RKO (cell line): ENCODE measurements at places on chromosomes 3 and 15.
A peak's percentile ranks its signal among the peaks of the same experiment; 100 is the strongest.

DNA sequence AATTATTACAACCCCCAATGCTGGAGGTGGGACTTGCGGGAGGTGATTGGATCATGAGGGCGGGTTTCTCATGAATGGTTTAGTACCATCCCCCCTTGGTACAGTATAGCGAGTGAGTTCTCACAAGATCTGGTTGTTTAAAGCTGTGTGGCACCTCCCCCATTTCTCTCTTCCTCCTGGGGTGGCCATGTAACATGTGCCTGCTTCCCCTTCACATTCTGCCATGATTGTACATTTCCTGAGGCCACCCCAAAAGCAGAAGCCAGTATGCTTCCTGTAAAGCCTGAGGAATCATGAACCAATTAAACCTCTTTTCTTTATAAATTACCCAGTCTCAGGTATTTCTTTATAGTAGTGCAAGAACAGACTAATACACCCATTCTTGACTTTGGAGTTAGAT is 20.3 kb upstream of the PROK2 start:
- DNase-seq, result no peak

DNA sequence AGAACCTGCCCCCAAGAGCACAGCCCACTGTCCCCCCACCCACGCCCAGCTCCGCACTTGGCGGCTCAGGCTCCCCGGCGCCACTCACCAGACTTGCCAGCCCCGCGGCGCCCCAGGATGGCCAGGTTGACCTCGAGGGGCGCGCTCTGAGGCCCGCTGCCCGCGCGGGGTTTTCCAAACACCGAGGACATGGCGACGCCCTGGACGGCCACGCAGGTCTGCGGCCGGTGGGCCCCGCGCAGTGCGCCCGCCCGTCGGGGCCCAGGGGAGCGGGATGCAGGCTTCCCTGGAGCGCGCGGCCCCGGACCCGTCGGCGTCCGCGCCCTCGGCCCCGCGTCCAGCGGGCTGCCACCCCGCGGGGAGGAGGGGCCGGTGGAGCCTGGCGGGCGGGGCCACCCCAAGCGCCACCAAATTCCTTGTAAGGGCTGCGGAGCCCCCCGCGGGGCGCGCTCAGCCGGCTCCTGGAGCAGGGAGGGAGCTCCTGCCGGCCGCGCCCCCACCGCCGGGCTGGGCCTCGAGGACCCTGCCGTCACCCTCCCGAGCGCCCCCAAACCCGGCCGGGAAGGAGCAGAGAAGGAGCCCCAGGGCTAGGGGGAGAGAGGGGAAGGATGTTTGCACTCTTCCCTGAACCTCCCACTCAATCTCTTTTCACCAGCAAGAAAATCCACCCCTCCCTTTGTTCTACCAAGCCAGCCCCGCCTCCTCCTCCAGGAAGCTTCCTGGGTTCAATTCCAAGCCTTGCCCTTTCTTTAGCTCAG is at the start of gene RASL12:
Gene RASL12, minus strand, starts transcription at position 347 of the 758 bp plus-strand sequence. Its CDS starts 156 bp downstream, at position 191.
- no peak for DNase-seq

- DNase-seq, result no peak
Observed at GRCh38 chr3:124766113-124767095, 36.2 kb downstream of the UMPS start.

DNA sequence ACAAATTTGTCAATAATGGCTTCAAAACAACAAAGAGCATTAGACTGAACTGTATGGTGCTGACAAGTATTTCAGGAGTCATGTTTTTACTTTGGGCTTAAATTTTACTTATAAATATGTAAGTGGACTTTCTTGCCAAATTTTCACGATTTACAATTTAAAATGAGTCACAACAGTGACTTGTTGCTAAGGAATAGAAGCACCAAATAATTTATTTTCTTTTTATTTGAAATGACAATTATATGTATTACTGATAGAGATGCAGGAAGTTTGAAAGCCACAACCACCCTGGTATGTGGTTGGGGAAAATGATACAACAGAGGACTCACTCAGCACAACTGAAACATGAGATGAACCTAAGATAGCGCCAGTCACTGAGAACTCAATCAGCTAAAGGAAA is 90.3 kb downstream of the FMN1 start:
- no peak for DNase-seq

- DNase-seq, result no peak
Observed at GRCh38 chr15:76313731-76314130, 2.5 kb upstream of the ETFA start.

GRCh38 chr15:72009222-72009621 is 108.7 kb downstream of the MYO9A start:
- no peak for DNase-seq

DNA sequence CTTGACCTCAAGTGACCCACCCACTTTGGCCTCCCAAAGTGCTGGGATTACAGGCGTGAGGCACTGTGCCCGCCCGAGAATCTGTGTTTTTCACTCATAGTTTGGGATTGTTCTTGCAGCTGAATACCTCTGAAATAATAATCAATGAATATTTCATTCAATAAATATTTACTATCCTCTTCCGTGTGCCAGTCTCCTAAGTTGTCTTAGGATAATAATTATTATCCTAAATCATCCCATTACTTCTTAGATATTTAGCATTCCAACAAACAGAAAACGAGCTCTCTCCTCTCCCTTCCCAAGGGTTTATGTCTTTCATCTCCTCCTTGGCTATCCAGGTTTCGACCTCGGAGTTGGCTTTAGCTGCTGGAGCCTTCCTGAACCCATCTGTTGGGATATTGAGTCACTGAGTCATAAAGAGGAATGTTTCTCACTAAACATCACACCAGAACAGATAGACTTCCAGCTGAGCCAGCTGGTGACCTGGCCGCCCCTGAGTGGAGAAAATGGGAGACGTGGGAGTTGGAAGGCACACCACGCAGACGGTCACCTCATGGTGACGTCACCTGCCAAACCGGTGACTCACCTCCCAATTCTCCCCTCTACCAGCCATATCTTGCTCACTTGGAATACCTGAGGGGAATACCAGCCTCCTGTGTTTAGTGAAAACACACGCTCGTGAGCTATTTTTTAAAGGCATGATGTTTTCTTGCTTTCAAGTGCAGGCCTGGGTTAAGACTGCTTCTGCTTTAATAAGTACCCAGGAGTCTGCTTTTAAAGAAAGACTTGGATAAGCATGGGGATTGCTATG is 43.9 kb downstream of the BHLHE40 start:
- DNase-seq, result peak; percentile 99

DNA sequence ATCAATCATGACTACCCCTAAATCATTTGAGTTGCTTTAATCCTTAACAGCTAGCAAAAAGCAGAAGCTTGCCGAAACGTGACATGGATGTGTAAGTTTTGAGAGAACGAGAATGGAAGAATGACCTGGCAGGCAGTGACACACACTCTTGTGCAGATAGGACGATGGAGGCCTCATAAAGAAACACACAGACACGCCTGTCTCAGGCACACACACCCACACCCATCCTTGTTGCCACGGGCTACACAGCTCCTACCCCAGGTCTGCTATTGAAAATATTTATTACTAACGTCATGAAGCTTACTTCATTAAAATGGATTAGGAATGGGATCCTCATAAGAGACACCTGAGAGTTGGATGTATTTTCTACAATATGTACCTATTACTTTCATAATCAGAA is 8.5 kb downstream of the MYO5C start:
- DNase-seq, result no peak

GRCh38 chr3:99950921-99951320 is 133.3 kb downstream of the CMSS1 start:
- no peak for DNase-seq

DNA sequence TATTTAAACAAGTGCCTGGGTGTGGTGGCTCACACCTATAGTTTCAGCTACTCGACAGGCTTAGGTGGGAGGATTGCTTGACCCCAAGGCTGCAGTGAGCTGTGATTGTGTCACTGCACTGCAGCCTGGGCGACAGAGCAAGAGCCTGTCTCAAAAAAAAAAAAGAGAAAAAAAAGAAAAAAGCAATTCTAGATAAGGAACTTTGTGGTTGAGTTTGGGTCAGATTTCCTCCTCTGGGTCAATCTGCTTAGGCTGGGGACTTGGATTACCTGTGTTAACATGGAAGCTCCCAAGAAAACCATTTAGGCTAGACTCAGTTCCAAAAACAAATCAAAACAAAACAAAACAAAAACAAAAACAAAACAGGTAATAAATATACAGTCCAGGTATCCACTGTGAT is 50.0 kb downstream of the ITPR1 start:
- DNase-seq, result no peak

DNA sequence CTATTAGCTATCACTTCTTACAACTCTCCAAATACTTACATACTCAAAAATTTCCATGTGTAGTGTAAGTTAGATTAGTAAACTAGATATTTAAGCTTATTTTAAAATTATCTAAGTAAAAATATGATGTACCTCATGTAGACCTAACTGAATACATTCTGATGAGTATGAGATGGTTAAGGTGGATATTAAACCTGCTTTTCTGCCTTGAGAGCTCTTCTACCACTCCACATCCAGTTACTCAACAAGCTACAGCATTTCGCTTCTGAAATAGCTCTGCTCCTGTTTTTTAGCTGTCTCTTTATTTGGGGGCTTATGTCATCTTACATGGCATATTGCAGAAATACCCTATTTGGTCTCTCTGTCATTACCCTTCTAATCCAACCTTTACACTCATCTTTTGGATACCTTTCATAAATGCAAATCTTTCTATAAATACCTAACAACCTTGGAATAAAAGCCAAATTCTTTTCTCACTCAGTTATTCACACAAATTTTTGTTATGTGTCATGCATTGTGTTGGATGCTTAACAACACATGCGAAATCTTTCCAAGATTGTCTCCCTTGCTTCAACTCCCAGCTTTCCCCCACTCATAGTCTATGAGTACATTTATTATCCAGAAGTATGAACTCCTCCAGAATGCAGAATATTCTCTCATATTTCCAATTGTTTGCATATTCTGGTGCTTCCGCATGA is 92.0 kb downstream of the ALCAM start:
- no peak for DNase-seq

GRCh38 chr3:12449889-12450682 is 34.2 kb upstream of the TSEN2 start:
- no peak for DNase-seq

DNA sequence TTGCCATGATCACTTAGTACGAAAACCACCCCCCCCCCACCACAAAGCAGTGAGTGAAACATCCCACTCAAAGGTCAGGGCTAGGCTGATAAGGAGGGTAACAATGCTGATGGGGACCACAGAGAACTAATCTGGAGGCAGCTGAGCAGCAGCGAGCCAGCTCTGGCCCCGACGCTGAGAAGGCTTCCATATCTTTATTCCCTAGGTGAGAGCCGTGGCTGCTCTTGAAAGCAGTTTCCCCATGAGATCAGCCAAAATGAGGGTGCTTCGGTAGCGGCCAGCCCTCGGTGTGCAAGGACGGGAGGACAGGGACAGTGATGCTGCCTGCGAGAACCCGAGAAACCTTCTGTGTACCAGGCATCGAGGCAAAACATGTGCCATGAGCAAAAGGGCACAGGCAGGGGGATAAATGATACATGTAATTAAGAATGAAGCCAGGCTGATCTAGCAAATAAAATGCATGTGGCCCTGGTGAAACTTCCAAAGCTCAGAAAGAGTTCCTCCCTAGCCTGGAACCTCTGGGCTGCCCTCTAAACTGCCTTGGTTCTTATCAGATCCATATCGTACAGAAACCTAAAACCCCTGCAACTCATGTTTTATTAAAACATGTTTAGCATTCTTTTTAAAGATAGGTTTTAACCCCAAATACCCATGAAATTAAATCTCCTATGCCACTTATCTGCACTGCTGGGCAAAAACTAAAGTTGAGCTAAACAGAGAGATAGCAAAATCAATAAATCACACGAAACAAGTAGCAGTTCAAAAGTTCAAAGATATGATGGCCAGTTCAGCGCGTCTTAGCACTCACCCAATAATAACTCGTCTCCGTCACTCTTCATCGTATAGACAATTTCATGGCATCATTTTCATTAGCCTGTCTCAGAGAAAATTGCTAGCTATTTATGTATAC is 337.3 kb downstream of the FOXP1 start:
- no peak for DNase-seq

GRCh38 chr3:13262493-13263211 is 157.5 kb downstream of the NUP210 start:
- no peak for DNase-seq

DNA sequence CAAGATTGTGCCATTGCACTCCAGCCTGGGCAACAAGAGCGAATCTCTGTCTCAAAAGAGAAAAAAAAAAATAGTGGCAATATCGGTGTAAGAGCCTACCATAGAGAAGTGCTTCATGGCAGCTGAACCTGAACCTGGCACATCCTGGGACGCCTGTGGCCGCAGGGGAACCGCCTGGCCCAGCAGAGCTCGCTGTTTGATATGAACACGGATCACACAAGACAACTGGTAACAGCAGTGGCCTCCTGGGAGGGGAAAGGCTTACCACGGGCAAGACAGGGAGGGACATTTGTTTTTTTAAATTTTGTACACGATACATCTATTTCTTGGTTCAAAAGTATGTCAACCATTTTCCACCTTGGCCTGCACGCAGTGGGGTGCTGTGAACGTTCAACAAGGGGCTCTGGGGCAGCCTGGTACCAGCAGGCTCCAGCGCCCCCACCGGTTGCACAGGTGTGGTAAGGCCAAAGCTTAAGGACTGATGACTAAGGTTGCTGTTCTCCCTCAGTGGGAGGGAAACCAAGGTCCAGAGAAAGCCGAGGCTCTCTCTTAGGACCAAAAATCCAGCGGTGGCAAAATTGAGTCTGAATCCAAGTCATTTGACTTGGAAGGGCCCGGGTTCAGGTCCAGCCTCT is 21.7 kb upstream of the EPHB3 start:
- DNase-seq, result no peak

DNA sequence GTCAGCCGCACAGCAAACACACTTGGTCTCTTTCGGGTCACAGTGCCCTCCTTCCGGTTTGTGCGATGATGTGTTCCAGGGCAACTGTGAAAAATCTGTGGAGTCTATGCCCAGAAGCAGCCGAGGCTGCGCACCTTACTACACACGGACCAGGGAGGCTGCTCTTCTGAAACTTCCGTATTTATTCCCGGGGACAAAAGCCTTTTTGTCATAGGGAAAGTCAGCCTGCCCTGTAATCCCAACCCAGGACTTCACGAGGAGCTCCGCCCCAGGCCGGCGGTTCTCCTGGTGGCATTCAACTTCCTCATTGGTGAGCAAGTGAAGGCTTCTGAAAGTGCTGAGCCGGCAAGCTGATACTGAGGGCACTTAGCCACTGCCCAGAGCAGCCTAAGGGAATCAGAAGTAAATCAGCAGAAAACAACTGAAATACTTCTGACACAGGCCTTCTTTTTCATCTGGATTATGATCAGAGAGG is 126.5 kb downstream of the FMN1 start:
- DNase-seq, result no peak

GRCh38 chr3:149215515-149215914 is 6.1 kb downstream of the CP start:
- DNase-seq, result no peak

DNA sequence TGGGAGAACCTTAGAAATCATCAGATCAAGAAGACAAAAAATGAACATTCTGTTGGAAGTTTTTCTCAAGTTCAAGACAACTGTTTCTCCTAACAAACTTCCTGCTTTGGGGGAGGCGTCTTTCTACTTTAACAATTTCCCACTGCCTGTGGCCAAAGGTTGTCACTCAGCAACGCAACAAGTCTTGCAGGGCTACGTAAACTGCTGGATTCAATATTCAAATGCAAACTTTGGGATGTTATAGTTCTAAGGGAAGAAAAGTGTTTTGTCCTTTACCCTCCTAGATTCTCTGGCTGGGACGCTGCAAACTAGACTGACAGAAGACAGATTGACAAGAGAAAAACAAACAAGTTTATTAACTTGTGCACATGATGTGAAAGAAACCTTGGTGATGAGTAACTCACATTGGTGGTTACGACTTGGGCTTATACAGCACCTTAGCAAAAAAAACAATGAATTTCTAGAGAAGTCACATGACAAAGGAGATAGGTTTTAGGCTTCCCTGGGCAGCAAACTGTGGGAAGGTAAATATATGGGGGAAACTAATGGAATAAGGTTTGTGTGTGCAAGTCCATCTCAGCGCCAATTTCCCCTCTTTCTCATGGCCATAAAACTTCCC is 34.0 kb upstream of the ARPIN start:
- DNase-seq, result no peak
